CD4-positive, alpha-beta T cell treated with Interleukin-2 at 100 ng/mL for 4 hours (primary cell): ENCODE measurements at places on chromosomes 13 and 19.

DNA sequence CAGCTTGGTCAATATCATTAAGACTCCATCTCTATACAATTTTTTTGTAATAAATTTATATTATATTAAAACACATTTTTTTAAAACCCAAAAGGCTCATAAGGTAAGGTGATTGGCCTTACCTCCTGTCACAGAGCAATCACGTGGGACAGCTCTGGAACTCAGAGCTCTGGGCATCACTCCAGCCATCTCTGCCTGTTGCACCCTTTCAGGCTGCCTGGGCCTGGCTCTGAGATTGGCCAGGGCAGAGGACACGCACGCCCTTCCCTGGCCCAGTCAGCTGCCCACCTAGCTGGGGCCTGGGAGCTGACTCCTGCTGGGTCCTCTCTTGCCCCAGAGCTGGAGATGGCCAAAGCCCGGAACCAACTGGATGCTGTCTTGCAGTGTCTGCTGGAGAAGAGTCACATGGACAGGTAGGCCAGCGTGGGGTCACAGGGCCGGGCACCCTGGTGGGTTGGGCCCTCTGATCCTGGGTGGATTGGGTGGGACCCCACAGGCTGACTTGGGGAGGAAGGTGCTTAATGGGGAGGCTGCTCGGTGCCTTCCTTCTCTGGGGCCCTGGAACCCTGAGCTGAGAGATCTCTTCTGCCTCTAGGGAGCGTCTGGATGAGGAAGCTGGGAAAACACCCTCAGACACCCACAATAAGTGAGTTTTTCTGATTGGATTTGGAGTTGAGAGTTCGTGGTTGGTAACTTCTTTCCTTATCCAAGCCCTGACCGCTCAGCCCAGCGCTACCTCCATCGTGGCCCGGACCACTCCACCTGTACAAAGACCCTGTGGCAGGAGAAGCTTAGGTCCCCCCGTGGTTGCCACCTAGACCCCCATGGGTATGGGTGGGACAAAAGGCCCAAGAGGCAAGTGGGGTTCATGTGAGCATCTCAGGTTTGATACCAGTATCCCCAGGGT, 3.7 kb downstream of the LIN37 start:
- DNase-seq = no peak

DNA sequence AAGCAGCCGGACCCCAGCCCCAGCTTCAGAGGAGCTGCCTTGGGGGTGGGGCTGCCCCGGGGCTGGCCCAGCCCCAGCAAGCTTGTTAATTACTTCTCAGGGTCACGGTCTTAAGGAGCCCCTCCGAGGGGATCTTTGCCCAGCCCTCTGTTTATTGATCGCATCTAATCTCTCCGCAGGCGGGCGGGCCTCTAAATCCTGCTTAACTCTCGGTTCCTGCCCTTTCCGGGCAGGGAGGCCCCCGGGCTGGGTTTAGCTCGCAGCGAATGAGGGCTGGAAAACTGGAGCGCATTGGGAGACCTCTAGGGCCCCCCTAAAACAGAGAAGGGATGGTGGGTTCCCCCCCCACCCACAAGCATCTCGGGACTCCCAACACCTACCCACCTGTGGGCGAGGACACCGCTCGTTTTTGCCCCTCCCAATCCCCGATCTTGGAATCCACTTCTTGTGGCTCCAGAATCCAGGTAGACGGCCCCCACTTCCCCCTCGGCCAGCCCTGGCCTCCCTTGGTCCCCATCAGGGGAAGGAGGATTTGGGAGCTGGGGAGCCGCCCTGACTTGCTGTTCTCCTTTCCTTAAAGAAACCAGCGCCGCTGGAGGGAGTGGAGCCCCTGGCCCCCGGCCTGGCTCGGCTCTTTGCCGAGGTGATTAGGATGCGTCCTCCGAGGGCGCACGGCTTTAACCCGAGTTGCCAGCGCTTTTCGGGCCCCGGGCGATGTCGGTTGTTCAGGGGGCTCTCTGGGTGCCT, 59.5 kb upstream of the ADGRL1 start:
- DNase-seq = no peak

- no peak for DNase-seq
Measured at GRCh38 chr19:4580021-4580901, 20.8 kb upstream of the SEMA6B start.

DNA sequence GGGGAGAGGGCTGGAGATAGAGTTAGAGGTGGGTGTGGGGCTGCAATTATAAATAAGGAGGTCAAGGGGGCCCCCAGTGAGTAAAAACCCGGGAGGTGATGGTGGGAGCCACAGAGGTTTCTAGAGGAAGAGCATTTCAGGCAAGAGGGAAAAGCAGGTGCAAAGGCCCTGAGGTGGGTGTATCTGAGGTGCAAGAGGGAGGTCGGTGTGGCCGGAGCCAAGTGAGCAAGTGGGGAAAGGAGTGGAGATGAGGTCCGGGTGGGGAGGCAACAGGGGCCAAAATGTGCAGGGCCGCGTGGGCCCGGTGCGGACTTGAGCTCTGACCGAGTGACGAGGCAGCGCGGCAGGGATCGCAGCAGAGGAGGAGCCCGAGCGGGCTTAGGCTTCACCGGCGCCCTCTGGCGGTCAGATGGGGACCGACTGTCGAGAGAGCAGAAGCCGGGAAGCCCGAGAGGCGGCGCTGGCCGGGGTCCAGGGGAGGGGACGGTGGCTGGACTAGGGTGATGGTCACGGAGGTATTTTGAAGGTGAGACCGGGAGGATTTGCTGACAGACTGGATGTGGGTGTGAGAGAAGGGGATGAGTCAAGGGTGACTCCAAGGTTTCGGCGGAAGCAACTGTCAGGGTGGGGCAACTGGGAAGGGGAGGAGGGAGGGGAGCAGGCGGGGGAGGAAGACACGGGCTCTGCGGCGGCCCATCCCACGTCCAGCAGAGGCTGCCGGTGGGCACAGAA, 17.7 kb upstream of the SPACA4 start:
- DNase-seq = peak; percentile 87

DNA sequence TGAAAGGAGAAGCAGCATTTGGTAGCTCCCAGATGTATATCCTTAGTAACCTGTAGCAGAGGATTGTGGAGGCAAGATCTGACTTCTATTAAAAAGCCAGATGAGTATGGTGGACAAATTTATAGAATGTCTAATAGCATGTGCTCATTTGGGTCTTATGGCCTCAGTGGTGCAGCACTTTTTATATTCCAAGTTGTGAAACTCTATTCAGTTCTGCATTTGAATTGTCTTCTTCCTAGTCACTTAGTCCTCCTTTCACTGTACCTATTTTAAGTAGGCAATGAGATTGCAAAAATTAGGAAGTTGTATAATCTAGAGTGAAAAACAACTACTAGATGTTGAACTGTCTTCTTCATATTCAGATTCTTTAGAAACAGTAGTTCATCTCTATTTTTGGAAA, 412.5 kb upstream of the PCDH9 start:
- DNase-seq = no peak

DNA sequence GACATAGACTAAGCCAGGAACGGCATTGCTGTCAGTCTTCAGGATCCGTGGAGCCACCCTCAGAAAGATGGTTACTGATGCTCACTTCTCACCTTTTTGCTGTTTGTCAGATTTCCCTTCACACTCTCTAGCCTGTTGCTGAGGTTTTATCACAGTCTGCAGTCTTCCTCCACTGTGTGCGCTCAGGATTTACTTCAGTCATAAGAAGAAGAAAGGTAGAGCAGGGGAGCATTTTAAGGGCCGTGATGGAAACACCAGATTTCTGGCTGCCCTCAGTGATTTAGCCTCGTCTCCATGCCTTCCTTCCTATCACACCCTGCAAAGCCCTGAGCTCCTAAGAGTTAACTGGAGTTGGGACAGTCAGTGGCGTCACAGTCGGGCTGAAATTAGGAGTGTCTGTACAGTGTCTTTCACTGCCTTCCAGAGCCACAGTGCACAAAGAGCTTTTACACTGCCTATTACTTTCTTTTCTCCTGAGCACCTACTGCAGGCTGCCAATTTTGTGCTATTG, 60.0 kb upstream of the GPR183 start:
- peak; percentile 58 for DNase-seq

DNA sequence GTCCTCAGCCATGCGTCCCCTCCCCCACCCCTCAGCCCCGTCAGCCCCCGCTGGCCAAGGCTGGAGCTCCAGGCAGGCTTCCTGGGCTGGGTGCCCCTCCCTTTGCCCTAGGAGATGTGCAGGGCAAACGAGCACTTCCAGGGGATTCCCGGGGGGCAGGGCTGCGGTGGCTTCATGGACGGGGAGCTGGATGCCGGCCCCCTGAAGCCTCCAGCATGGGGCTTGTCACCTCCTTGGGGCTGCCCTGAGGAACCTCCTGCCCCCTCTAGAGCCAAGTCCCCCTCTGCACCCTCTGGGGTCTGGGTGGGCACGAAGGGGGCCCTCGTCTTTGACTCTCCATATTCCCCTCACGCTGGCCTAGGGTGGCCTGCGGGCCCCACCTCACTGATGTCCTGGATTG, 25.4 kb upstream of the SLC7A10 start:
- DNase-seq = no peak
